ENCODE measurements at places on chromosomes 1 and 21. TPM values are rescaled to one million over a fixed set of nuclear protein-coding genes. Genes with fewer than 3 reads are reported as not detected.

The OR4F29 gene
- total RNA-seq, result not detected

The SON gene
- 123 TPM for total RNA-seq

The AGO1 gene
- 17.5 TPM for total RNA-seq

The CD34 gene
- 72.5 TPM for total RNA-seq

The ANKRD35 gene
- total RNA-seq, result 1.1 TPM

The SLC41A1 gene
- total RNA-seq, result 465 TPM

The LDLRAD1 gene
- not detected for total RNA-seq

The WDR64 gene
- not detected for total RNA-seq

The OR10Z1 gene
- total RNA-seq, result not detected

The RGS8 gene
- total RNA-seq, result not detected

The ZP4 gene
- total RNA-seq, result not detected

The GFI1 gene
- 0.19 TPM for total RNA-seq

The ABCA4 gene
- 0.08 TPM for total RNA-seq

The LHX8 gene
- total RNA-seq, result not detected

The IQGAP3 gene
- 0.56 TPM for total RNA-seq

The GCSAML gene
- 0.24 TPM for total RNA-seq

The CD48 gene
- 0.91 TPM for total RNA-seq

The KRTAP12-1 gene
- not detected for total RNA-seq

The ILDR2 gene
- total RNA-seq, result 4.1 TPM
